NCI-H1694 (cell line): ENCODE measurements at places on chromosomes 6 and 20.

DNA sequence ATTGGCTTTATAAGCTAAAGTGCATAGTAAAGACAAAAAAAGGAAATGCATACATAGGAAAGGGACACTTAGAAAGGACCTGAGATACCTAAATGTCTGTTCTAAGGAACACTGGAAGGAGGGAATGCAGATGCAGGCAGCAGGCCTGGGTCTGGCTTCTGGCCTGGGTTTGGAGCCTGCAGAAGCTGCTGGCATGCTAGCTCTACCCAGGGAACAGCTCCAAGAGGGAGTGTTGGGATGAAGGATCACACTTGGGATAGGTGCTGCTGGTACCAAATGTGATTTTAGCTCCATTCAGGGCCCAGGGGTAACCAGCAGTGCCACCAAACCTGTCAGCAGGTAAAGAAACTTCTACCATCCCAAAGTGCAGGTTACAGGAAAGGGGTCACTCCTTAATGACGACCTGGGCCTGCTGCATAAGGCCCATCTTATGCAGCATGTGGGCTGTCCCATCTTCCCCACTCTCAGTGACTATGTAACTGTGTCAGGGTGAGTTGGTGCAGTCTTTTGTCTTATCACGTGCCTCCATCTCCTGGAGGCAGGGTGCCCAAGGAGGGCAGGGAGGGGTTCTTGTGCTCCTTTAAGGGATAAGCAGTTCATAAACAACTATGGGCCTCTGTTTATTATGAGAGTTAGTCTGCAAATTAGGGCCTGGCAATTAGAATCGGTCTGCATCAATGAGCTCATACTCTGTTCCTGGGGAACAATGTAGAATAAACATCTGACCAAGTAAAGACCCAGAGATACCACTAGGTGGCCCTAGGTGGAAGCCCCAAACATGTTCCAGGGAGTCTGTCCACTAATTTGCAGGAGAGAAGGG lies 26.9 kb downstream of the DDX27 start:
- DNase-seq, result peak; percentile 28

GRCh38 chr6:159279790-159280277 lies 110.6 kb downstream of the FNDC1 start:
- no peak for DNase-seq

DNA sequence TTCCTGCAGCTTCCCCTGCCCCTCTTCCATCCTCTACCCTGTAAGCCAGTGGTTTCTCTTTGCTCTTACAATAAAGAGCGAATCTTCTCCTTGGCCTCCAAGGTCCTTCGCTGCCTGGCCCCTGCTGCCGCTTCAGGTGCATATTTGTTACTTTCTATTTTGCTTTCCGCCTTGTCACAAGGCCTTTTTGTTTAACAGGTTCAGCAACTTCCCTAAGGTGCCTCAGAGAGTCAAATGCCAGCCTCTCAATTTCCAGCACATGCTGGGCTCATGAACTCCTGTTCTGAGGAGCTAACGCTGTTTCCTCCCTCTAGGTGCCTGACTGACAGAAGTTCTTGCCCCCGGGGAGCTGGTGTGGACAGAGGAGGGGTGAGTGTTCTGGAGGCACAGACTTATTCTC lies 42.4 kb upstream of the EPB41L1 start:
- DNase-seq, result no peak

DNA sequence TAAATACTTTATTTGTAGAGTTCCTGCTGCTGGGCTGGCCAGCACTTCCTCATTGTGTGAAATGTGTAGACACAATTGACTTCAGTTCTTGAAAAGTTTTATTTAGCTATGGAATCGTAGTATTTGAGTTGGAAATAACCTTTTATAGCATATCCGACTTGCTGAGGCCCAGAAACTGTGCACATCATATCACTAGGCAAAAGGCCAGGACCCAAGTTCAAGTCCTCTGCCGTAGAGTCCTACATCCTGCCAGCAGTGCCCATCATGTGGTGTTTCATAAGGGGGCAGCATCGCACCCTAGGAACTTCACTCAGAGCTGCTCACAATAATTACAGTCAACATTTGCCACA lies 207.7 kb upstream of the SNX9 start:
- no peak for DNase-seq

- DNase-seq, result no peak
Observed at GRCh38 chr6:4971851-4972250, 32.0 kb downstream of the RPP40 start.

GRCh38 chr6:35140639-35141006 lies 516 bp downstream of the TCP11 start:
- DNase-seq, result no peak

- DNase-seq, result no peak
Observed at GRCh38 chr6:99887066-99887465, 107.0 kb downstream of the MCHR2 start.

GRCh38 chr6:167238146-167238693 lies 52.9 kb upstream of the UNC93A start:
- DNase-seq, result no peak

- no peak for DNase-seq
Observed at GRCh38 chr6:159074120-159074684, 29.4 kb upstream of the TAGAP start.

DNA sequence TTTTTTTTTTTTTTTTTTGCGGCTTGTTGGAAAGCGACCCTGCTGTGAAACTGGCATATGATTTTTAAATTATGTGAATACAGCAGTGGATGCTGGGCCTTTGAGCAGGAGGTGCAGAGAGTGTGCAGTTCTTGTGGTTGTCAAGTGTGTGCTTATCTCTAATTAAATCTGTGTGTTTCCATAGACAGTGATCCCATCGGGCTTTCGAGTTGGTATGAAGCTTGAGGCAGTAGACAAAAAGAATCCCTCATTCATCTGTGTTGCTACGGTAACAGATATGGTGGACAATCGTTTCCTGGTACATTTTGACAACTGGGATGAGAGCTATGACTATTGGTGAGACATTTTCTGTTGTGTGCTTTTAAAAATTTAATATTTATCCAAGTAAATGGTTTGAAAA lies 52.4 kb downstream of the L3MBTL3 start:
- no peak for DNase-seq

GRCh38 chr6:33694401-33694931 lies 17.0 kb downstream of the UQCC2 start:
- peak; percentile 54 for DNase-seq

- DNase-seq, result no peak
Observed at GRCh38 chr6:138722425-138723371, 50.9 kb upstream of the CCDC28A start.

DNA sequence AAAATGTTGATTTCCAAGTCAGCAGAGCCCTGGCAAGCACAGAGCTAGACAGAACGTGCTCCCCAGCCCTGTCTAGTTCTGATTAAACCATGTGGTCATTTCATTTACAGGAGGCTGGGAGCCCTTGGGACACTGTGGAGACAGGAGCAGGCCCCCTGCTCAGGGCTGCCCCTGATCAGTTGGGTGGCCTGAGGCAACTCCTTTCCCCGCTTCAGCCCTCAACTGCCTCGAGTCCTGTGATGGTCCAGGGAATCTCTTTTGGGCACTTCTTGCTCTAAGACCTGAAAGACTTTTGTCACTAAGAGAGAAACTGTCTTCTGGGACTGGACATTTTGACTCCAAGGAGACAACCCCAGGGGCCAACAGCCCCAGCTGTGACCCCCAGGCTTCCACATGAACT lies 13.5 kb downstream of the DYNLRB1 start:
- no peak for DNase-seq

DNA sequence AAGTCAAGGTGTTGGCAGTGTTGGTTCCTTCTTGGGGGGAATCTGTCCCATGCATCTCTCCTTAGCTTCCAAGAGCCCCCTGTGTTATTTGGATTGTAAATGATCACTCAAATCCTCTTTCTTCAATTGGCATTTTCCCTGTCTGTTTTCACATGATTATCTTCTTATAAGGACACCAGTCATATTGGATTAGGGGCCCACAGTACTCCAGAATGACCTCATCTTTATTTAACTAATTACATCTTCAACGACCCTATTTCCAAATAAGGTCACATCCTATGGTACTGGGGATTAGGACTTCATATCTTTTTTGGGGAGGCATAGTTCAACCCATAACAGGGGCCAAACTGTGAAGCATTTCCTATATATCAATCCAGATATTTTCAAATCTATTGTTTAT lies 57.3 kb downstream of the PTPRA start:
- no peak for DNase-seq

DNA sequence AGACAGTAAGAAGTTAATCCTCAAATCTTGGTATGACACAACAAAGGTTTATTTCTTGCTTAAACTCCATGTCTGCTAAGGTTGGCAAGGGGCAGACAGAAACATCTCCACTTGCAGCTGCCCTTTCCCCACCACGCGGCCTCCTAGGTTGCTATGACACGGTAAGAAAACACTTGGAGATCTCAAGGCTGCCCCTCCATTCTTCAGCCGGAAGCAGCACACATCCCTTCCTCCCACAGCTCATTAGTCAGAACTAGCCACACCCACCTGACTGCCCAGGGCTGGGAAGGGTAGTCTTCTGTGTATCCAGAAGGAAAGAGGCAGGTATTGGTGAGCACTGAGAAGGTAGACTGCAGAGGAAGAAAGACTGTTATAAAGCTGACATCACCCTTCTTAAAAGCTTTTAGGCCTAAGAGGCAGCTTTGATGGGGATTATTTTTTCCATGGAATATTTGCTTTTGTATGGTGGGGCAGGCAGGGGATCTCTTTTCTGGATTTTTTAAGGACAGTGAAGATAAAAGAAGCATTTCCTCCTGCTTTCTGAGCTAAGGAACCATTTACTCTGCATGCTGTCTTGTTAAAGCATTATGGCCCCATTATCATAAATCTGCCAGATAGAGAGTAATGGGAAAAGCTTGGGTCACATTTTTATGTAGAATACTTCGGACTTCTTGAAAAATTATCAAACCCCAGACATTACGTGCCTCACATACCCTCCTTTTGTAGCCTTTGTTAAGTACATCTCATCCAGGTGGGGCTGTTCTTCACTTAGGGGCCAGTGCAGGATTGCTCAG lies 41.6 kb downstream of the MRAP2 start:
- no peak for DNase-seq

DNA sequence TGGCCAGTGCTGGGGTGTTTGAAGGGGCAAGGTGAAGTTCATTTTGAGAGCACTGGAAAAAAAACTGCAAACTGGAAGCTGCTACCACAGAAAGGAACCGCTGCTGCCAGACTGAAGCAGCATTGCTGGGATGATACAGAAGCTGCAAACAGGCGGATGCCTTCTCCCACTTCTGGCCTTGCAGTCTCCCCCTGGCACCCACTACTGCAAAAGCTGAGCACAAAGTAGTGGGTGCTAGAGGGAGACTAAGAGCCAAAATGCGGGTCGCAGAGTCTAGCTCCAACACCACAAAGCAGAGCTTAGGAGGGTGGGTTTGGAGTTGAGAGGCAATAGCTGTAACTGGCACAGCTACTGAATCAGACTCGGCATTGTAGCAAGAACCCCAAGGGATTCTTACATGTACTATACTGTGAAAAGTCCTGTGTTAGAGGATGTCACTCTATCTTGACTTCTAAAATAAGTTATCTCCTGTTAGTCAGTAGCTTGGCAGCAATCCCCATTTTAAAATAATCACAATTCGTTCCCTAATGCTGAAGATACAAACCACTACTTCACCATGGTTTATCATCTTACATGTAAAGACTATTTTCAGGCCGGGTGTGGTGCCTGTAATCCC lies 44.0 kb upstream of the COL21A1 start:
- DNase-seq, result no peak

- DNase-seq, result no peak
Observed at GRCh38 chr6:32244270-32244669, 20.4 kb upstream of the NOTCH4 start.

DNA sequence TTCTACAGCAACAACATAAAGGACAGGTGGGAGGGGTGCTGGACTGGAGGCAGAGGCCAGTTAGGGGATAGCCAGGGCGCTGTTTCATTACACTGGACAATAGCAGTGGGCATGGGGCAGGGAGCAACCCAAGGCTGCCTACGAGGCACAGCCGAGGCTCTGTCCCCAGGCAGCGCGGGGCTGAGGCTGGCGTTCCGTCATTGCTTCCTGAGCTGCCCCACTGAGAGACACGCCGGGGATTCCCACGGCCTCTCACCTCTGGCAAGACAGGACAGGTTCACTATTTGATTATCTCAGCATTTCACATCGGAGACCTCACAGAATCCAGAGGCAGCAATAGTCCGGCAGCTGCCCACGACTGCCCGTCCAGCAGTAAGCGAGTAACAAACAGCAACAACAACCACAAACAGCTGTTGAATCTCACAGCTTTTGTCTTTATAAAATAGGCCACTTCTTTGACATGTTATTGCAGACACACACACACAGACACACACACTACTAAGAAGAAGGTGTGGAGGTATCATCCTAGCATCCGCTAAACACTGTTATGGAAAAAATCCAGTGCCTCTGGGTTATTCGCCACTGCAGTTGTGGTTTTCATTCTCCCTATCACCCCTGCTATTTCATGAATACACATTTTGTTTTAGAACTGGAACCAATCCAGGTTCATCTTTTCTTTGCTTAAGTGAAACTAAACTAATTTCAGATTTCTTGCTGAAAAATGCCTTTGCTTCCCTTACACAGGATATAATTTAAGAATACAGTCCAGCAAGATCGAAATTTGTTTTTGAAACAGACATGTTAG lies 19.5 kb downstream of the KIF25 start:
- no peak for DNase-seq
